H7 (cell line): ENCODE measurements at places on chromosomes 3 and 15.

GRCh38 chr15:23420806-23421575, 26.1 kb downstream of the GOLGA6L2 start:
- DNase-seq = no peak

GRCh38 chr3:74267588-74268184, 346.8 kb downstream of the CNTN3 start:
- peak; percentile 32 for DNase-seq

DNA sequence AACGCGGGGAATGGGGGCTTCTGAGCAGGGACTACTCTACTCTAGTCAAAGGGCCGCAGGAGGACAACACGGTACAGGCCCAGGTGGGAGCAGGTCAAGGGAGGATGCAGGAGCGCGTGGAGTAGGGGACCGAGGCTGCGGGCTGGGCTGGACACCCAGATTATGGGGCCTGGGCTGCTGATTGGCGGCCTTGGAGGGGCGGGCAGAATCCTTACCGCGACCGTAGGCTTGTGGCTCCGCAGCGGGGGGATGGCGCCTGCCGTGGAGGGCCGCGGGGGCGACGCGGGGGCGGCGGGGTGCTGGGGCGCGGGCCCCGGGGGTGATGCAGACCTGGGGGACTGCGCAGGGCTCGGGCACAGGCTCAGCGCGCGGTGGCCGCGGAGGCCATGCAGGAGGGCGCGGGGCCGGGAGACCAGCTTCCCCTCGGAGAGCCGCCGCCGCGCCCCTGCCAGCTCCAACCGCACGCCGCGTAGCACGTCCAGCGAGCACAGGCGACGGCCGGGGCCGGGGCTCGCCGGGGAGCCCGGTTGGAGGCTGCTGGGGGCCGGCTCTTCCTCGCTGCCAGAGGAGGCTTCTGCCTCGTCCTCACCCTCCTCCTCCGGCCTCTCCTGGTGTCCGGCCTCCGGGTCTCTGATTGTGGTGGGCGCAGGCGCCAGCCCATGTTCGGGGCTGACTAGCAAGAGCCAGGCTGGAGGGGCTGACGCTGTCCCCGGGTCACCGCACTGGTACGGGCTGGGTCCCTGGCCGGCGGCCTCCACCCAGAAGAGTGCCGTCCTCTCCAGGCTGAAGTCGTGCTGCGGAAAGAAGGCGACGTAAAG, 12.9 kb downstream of the UBAP1L start:
- peak; percentile 84 for DNase-seq

- no peak for DNase-seq
These were observed 95.5 kb upstream of the SETMAR start for GRCh38 chr3:4207672-4208071.

- peak; percentile 74 for DNase-seq
These were observed 9.8 kb downstream of the ABTB1 start for GRCh38 chr3:127682561-127682960.

- no peak for DNase-seq
These were observed 8.9 kb downstream of the MUC4 start for GRCh38 chr3:195802795-195803194.

GRCh38 chr3:14949126-14949525, 1.7 kb downstream of the NR2C2 start:
- peak; percentile 26 for DNase-seq

GRCh38 chr3:153820035-153820434, 301.2 kb upstream of the ARHGEF26 start:
- no peak for DNase-seq
